Cardiac muscle cell (in vitro differentiated cells and primary cell): ENCODE measurements at places on chromosomes 12 and 14. TPM values are rescaled to one million over a fixed set of nuclear protein-coding genes. Genes with fewer than 3 reads are reported as not detected.

- no peak for DNase-seq
Observed at GRCh38 chr14:75845136-75845804, 136.5 kb downstream of the TGFB3 start.

GRCh38 chr14:37172024-37172869, at the start of gene SLC25A21:
Gene SLC25A21 (minus strand): TSS chr14:37172606.
- DNase-seq: peak; percentile 81

Gene C12orf54
- not detected in 2 replicates for total RNA-seq

Gene BCAT1
- 19.2 and 45.3 TPM in 2 replicates for total RNA-seq

- DNase-seq: no peak
Observed at GRCh38 chr14:94971750-94972149, 185.6 kb downstream of the DICER1 start.

Gene PCED1B
- total RNA-seq: 0.80 and 2.1 TPM in 2 replicates

- no peak for DNase-seq
Observed at GRCh38 chr12:6773590-6774351, 1.5 kb downstream of the LAG3 start.

DNA sequence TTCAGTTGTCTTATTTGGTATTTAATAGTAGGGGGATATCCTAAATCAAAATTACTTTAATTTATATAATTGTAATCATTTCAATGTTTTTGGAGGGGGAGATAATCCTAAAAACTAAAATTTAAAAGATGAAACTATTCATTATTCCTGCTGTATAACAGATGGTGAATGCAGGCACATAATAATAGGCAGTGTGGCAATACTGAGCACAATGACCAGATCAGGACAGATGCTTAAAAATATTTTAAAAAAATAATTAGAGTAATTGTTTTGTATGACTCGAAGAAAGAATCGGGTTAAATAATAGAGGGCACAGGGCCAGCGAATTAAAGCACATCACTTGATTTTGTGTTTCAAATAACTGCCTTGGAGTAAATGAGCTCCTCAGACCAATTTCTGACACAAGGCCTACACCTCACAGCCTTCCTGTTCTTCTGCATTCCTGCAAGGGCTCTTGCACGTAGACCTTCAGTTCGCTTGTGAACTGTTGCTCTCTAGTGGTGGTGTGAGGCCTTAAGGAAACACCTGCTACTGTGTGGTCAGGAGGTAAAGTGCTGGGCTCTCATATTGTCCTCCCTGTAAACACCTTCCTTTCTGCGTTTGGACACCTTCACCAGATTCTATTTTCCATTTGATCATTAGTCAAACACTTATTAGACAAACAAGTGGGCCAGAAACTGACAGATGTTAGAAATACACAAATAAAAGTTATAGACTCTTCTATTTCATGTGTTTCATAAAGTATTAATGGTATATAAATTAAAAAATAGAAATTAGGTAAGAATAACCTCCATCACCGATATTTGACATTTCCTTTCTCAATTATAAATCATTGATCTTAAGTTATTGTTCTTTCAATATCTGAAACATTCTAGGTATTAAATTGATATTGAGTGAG, 29.3 kb upstream of the KLRF1 start:
- peak; percentile 76 for DNase-seq

- peak; percentile 40 for DNase-seq
Observed at GRCh38 chr12:23211384-23212320, 586.7 kb downstream of the ETNK1 start.

DNA sequence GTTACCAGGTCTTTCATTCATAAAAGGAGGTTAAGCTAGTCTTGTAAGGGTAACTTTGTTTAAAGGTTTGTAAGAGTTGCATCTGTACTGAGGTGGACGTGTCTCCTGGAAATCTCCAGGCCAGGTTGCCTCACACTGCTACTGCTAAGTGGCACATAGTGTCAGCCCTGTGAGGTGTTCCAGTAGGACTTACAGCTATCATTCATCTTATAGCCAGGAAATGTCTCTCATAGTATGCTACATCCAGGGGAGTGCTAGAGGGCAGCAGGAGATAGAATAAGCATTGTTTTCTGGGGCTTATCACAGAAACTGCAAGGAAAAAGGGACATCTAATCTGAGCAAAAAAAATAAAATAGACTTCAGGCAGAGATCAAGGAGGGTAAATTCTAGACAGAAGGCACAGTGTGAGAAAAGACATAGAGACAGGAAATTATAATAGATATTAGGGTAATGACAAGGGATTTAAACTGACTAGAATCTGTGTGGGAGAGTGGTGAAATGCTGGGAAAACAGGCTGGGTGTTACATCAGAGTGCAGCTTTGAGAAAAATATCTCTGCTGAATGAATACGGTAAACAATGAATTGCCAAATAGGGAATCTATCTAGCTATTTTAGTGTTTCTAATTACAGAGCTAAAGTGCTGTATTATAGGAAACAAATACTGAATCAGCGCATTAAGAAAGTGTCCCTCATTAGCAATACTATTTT, 205.1 kb upstream of the ABCD2 start:
- peak; percentile 81 for DNase-seq

Gene EIF2S3B
- total RNA-seq: 0.39 and 0.95 TPM in 2 replicates

- DNase-seq: no peak
Observed at GRCh38 chr14:49194067-49194466, 392.1 kb downstream of the RPS29 start.

Gene POLE2
- 2.8 and 4.5 TPM in 2 replicates for total RNA-seq

- DNase-seq: peak; percentile 28
Observed at GRCh38 chr12:464484-465267, 4.9 kb downstream of the B4GALNT3 start.

Gene NPFF
- total RNA-seq: not detected in 2 replicates

Gene CELA1
- not detected in 2 replicates for total RNA-seq

- peak; percentile 57 for DNase-seq
Observed at GRCh38 chr14:104688505-104689108, 811 bp upstream of the INF2 start.

GRCh38 chr12:130803702-130804101, 35.3 kb downstream of the STX2 start:
- DNase-seq: no peak

GRCh38 chr12:67067453-67068203, 201.5 kb upstream of the CAND1 start:
- no peak for DNase-seq

DNA sequence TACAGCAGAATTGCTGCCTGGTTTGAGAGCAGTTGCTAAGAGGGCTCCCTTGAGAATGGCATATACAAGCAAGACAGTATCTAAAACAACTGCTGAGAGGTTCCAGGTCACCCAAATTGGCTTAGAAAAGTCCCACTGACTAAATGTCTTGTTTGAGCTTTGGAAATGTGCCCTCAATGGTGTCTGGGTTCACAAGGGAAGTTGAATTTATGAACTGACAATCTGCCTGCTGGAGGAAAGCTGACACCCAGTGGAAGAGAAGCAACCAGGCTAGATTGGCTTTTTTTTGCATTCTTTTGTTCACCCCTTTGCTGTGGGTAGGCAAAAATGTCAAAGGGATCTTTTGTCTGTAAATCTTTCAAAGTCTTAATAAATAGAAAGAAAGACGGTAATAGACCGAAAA, 44.6 kb upstream of the NPFF start:
- DNase-seq: no peak
